T-helper 2 cell treated with Interferon-gamma antibody and Interleukin-4, amounts not matched to agents 5 μg/mL and 100 μg/mL, for 36 hours (primary cell): ENCODE measurements at places on chromosomes 5 and 9.

DNA sequence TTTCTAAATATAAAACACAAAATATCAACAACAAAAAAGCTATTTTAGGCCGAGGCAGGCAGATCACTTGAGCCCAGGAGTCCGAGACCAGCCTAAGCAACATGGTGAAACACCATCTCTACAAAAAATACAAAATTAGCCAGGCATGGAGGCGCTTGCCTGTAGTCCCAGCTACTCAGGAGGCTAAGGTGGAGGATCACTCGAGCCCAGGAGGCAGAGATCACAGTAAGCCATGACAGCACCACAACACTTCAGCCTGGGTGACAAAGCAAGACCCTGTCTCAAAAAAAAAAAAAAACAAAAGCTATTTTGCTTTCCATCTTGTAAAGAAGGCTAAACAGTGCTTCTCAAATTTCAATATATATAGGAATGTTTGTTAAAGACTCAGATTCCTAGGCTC, 11.3 kb downstream of the C5orf15 start:
- peak overlapping the region; percentile 57 for H3K27ac ChIP-seq
- H3K4me3 ChIP-seq: peak overlapping the region; percentile 27
- DNase-seq: no peak
- peaks cover 31% of the 10 kb centered on the region for H3K36me3 ChIP-seq
- H3K4me1 ChIP-seq: peaks cover 18% of the 10 kb centered on the region

- peak overlapping the region; percentile 55 for H3K4me3 ChIP-seq
- peak overlapping the region; percentile 79 for H3K27ac ChIP-seq
- peaks cover 64% of the 10 kb centered on the region for H3K36me3 ChIP-seq
- DNase-seq: peak; percentile 40
- no peaks in the 10 kb centered on the region for H3K27me3 ChIP-seq
Measured at GRCh38 chr9:36218411-36218901, 27.7 kb downstream of the CLTA start.

- H3K4me3 ChIP-seq: no peak overlapping the region
- no peaks in the 10 kb centered on the region for H3K36me3 ChIP-seq
- H3K27me3 ChIP-seq: peaks cover 17% of the 10 kb centered on the region
- H3K4me1 ChIP-seq: no peaks in the 10 kb centered on the region
- no peak overlapping the region for H3K27ac ChIP-seq
Measured at GRCh38 chr5:146419696-146420095, 27.4 kb upstream of the TCERG1 start.

DNA sequence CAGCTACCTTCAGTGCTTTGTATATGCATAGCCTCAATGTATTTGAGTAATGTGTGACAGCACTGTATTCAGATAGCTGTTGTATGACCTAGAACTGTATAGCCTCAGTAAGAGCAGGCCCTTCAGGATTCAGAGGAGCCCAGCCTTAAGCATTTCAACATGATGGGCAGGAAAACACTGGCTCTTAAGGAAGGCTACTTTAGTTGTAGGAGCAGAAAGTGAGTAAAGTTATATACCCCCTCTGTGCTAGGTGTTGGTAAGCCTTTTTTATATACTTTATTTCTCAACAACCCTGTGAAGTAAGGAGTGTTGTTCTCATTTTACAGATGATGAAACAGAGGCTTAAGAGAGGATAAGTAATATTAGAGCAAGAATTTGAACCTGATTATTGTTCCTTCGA, 1.5 kb upstream of the GPR21 start:
- no peak overlapping the region for H3K4me3 ChIP-seq
- H3K4me1 ChIP-seq: peaks cover 6% of the 10 kb centered on the region
- peaks cover 14% of the 10 kb centered on the region for H3K36me3 ChIP-seq
- no peak overlapping the region for H3K27ac ChIP-seq
- DNase-seq: no peak

DNA sequence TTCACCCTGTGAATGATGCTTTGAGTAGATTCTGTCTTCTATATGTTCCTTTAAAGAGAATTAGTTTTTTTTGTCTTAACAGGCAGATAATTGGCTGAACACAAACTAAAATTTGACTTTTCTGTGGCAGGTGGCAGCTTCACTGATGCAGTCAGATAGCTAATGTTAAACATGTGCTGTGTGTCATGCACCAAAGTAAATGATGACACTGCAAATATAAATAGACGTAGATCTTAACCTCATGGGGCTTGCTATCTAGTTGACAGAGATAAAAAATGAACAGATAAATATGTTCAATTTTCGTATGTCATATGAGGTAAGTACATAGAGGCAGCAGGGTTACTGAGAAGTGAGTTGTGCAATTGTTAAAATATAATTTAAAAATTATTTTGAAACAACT, 82.7 kb downstream of the PARP8 start:
- H3K4me3 ChIP-seq: peak overlapping the region; percentile 16
- H3K4me1 ChIP-seq: peaks cover 53% of the 10 kb centered on the region
- no peak for DNase-seq
- H3K36me3 ChIP-seq: peaks cover 20% of the 10 kb centered on the region
- H3K27me3 ChIP-seq: no peaks in the 10 kb centered on the region

DNA sequence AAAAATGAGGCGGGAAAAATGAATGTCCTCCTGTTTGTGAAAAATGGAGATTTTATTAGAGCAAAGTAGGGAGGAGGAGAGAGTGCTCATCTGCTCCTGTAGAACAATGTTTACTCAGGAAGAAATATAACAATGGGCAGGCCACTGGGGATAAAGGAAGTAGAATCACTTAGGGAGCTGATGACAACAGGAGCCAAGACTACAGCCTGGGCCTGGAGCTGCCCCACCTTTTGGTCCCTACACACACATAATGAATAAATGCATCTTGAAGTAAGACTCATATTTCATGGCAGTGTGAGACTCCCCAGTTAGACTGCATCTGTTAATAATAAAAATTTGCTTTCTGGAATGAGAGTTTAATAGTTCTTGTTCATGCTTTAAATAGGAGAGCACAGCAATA, 1939.8 kb downstream of the EFNA5 start:
- no peaks in the 10 kb centered on the region for H3K4me1 ChIP-seq
- DNase-seq: no peak
- H3K27ac ChIP-seq: no peak overlapping the region
- H3K4me3 ChIP-seq: no peak overlapping the region
- H3K27me3 ChIP-seq: no peaks in the 10 kb centered on the region

DNA sequence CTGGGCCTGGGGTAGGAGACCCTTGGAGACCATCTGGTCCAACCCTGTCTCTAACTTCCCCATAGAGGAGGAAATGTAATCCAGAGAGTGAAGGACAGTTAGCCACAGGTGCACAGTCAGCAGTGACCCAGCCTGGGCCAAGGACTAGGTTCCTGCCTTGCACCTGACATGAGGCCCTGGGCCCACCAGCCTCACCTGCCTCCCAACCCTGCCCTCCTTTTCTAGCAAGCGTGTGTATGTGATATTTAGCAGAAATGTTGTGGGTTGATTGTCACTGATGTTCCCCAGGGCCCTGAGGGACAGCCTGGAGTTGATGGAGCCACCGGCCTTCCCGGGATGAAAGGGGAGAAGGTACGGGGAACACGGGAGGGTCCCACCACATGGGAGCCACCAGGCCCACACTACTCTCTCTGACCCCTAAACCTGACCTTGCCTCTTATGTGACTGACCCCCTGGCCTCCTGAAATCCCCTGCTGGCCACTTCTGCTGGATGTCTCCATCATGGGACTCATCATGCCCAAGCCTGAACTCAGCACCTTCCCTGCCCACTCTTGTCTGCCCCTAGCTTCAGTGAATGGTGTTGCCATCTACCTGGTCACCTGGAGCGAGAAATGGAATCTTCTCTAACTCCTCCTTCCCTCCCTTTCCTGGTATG, 79.2 kb upstream of the TGFBR1 start:
- H3K4me3 ChIP-seq: no peak overlapping the region
- no peaks in the 10 kb centered on the region for H3K36me3 ChIP-seq
